ENCODE measurements at places on chromosomes 11 and 22.

DNA sequence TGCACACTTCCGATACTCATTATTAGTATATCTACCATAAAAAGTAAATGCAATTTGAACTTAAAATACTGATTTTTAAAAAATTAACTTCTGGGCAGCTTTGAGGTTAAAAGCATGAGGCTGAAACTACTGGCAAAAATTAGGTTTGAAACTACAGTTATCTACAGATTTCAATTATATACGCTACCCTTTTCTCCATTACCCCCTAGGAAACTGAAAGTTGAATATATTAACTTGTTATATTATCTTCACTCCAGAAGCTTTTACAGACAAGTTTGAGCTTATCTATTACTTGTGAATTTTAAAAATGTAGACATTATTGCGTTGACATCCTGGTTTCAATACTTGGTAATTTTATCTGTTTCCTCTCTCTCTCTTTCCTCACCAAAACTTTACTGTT, 96.7 kb upstream of the DDI1 start:
- no peaks in the 10 kb centered on the region for H3K36me3 ChIP-seq
- H3K27ac ChIP-seq = no peak overlapping the region
- H3K4me1 ChIP-seq = no peaks in the 10 kb centered on the region
- no peak overlapping the region for H3K4me3 ChIP-seq
- H3K27me3 ChIP-seq = no peaks in the 10 kb centered on the region

DNA sequence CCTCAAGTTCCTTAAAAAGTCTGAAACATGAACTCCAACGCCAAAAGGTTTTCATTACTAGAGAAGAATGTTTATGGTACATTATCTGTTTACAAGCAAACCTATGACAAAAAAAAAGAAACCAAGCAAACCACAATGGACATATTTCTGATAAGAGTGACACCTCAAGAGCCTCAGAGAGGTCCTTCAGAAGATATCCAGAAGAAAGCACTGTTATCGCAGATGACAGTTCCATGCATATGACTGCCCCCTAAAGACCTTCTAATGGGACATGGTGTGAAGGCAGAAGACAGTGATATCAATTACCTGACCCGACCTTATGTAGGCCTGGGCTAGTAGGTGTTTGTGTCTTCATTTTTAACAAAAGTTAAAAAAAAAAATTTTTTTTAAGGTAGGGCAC, 3.1 kb downstream of the HDHD5 start:
- peaks cover 4% of the 10 kb centered on the region for H3K4me1 ChIP-seq
- DNase-seq = no peak
- H3K4me3 ChIP-seq = no peak overlapping the region
- H3K27ac ChIP-seq = no peak overlapping the region
- H3K27me3 ChIP-seq = no peaks in the 10 kb centered on the region

- H3K4me1 ChIP-seq = peaks cover 13% of the 10 kb centered on the region
- DNase-seq = no peak
- H3K4me3 ChIP-seq = no peak overlapping the region
- H3K27me3 ChIP-seq = no peaks in the 10 kb centered on the region
Measured at GRCh38 chr11:111699579-111700156, 66.5 kb downstream of the PPP2R1B start.

DNA sequence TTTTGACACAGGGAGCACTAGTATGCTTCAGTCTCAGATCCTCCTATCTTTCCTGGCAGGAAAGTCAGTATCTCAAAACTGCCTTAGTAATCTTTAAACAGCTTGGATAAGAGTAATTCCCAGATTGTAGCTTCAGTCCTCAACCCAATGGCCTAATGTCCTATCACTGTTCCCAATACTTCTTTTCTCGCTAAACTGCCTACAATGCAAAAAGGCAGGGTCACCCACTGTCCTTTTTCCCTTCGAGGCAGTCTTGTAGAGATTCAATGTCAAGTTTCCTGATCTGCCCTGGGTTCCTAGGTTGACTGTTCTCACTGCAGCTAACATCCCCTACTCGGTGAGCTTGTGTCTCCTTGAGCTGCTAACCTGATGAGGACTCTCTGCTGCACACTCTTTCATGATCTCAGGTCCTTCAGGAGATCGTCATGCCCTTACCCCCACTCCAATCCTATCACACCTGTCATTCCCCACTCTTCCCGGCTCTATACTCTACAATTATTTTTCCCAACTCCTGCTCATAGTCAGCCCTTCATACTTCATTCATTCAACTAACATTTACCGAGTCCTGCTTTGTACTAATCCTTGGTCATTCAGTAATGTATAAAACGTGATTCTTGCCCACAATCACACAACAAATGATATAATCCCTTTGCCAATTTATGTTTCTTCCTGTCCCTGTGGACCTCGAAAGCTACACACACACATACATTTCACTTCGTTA, 904 bp downstream of the C2CD3 start:
- no peak for DNase-seq
- H3K27me3 ChIP-seq = no peaks in the 10 kb centered on the region
- peaks cover 5% of the 10 kb centered on the region for H3K36me3 ChIP-seq
- peak overlapping the region; percentile 70 for H3K4me3 ChIP-seq
- H3K4me1 ChIP-seq = peaks cover 7% of the 10 kb centered on the region
- peak overlapping the region; percentile 28 for H3K27ac ChIP-seq

DNA sequence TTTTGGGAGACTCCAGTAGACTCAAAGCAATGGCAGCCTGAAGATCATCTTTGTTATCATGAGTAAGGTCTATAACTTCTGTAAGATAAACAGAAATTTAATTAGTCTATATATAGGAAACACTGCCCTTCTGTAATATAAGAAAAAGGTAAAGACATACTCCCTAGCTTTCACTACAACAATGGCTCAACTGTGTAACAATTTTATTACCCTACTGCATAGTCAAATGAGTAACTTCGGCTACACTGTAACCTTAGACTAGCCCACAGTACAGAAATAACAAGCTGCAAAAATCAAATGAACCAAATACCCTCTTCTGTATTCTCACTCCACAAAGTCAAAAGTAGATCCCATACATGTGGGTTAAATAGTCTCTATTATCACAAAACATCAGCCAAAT, 33.7 kb downstream of the USP28 start:
- DNase-seq = no peak
- no peaks in the 10 kb centered on the region for H3K27me3 ChIP-seq
- peaks cover 8% of the 10 kb centered on the region for H3K36me3 ChIP-seq
- no peaks in the 10 kb centered on the region for H3K4me1 ChIP-seq

DNA sequence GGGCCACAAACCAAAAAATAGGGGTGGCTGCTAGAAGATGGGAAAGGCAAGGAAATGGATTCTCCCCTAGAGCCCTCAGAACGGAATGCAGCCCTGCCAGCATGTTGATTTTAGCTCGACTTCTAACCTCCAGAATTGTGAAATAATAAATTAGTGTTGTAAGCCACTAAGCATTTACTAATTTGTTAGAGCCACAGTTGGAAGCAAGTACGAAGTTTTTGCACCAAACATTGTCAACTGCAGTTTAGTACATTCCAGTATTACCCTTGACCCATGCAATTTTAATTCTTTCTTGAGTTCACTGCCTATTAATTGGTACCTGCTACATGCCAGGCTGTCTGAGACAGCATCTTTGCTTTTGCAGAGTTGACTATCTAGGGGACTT, 32.2 kb downstream of the PARVA start:
- H3K4me1 ChIP-seq = peaks cover 44% of the 10 kb centered on the region
- peak overlapping the region; percentile 80 for H3K27ac ChIP-seq
- DNase-seq = peak; percentile 20
- H3K4me3 ChIP-seq = no peak overlapping the region
- no peaks in the 10 kb centered on the region for H3K36me3 ChIP-seq
- H3K27me3 ChIP-seq = no peaks in the 10 kb centered on the region

DNA sequence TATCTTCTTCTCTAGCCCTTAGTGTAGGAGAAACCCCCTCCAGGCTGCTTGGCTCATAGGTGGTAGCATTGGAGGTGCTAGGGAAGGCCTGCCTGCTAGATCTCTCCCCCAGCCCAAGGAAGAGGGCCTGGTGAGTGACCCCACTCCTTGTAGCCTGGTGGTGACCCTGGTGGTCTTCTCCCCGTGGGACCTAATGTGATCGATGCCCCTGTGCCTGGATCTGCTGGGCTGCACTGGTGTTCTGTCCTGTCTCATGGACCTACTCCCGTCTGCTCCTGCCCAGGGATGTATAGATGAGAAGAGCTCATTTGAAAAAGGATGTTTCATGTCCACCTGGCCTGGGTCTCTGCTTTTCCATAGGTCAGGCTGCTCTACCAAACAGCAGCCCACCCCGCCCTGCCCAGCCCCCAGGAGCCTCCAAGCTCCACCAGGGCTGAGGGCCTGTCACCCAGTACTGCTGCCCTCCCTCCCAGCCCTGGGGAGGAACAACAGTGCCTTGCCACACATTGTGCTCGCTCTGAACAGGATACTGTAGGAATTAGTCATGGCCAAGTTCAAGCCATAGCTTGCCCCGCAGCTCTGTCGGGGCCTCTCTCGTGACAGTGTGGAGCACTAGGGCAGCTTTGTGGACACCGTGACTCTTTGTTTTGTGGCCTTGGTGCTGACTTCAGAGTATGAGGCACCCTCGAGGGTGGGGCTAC, 19.7 kb downstream of the SLC37A2 start:
- peak overlapping the region; percentile 18 for H3K27ac ChIP-seq
- H3K27me3 ChIP-seq = no peaks in the 10 kb centered on the region
- no peaks in the 10 kb centered on the region for H3K36me3 ChIP-seq
- peak; percentile 88 for DNase-seq
- no peak overlapping the region for H3K4me3 ChIP-seq
- H3K4me1 ChIP-seq = peaks cover 11% of the 10 kb centered on the region

DNA sequence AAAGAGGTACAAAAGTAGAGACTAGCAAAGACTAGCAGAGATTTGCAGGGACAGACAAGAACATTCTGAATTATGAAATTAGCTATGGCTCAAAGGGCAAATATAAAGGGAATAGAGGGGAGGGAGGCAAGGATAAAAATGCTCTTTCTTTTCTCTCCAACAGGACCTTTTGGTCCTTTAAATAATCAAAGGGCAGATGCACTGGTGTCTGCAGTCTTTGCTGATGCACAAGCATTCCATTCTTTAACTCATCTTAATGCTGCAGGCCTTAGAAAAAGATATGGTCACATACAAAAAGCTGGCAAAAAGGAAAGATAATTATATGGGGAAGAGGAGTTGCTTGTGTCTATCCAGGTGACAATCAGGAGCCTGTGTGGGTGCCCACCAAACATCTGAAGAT, 53.6 kb upstream of the SC5D start:
- peaks cover 5% of the 10 kb centered on the region for H3K27me3 ChIP-seq
- H3K4me3 ChIP-seq = no peak overlapping the region
- no peak for DNase-seq
